Astrocyte (in vitro differentiated cells and primary cell): ENCODE measurements at places on chromosomes 11 and 22. TPM values are rescaled to one million over a fixed set of nuclear protein-coding genes. Genes with fewer than 3 reads are reported as not detected.

CADM1 gene
- total RNA-seq: 414 and 491 TPM in 2 replicates

HDHD5 gene
- total RNA-seq: 27.6 and 28.8 TPM in 2 replicates

POTEH gene
- total RNA-seq: not detected in 2 replicates

ROBO4 gene
- total RNA-seq: 0.25 TPM in 1 of 2 replicates, not detected in the other

GLYAT gene
- total RNA-seq: not detected in 2 replicates

SLC22A8 gene
- total RNA-seq: not detected in 2 replicates

DNAJB7 gene
- not detected in 2 replicates for total RNA-seq

DNA sequence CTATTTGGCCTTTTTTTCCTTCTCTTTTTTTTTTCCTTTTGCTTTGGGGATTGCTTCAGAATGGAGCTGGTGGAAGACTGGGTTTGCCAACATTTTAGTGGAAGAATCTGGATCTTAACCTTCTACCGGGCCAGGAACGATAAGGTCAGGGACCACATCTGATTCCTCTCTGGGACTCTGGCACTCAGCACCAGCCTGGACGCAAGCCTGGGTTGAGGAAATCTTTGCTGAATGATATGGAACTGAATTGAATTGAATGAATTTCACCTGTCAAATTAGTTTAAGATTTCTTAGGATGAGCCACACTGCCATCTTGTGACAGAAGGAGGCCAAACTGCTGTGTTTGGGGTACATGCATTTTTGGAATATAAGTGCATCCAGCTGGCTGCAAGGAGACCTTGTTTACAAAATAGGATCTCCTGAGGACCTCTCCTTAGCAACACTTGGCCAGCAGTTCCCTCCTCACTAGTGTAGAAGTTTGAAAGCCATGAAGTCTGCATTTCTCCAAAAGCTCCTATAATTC is 30.4 kb downstream of the TPBGL start:
- H3K4me3 ChIP-seq: no peak overlapping the region
- no peaks in the 10 kb centered on the region for H3K4me1 ChIP-seq
- no peaks in the 10 kb centered on the region for H3K36me3 ChIP-seq
- DNase-seq: no peak

DNA sequence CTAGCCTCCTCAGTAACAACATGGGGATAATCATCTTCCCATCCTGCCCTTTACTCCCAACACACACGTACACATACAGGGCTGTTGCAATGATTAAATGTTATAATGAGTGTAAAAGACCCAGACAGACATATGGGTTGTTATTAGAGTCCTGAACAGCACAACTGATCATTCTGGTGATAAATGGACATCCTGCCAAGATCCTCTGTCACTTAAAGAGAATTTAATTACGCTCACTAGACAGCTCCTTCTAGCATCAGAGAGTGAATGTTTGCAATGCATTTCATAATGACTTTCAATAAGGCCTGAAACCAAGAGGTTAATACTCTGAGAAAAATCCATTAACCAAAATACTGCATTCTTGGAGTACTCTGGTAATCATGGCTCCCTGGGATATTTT is 115.8 kb downstream of the KCNC1 start:
- peaks cover 12% of the 10 kb centered on the region for H3K4me1 ChIP-seq
- DNase-seq: no peak
- H3K4me3 ChIP-seq: no peak overlapping the region
- no peaks in the 10 kb centered on the region for H3K27me3 ChIP-seq
- no peaks in the 10 kb centered on the region for H3K36me3 ChIP-seq

DNA sequence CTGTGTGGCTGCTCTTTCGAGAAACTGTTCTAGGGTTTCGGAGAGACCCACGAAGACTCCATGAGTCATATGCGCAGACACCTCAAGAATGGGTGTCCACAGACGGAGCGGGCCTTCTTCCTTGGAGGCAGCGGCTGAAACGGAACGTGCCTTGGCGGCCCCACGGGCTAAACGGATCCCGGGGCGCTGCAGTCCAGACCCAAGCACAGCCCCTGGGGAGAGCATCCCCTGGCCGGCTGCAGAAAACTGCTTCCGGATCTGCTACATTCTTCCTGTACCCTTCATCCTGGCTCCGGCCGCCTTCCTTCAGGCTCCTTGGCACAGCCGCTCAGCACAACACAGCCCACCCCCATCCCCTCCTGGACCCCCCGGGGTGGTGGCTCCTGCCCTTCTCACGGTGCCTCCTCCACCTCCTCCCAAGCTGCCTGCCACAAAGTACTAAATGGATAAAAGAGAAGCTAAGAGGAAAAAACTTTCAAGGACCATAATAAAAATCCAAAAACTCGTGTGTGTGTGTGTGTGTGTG is 25.4 kb downstream of the CPT1A start:
- DNase-seq: no peak
- no peaks in the 10 kb centered on the region for H3K36me3 ChIP-seq
- H3K4me3 ChIP-seq: no peak overlapping the region
- H3K27me3 ChIP-seq: no peaks in the 10 kb centered on the region
- H3K4me1 ChIP-seq: no peaks in the 10 kb centered on the region
- no peak overlapping the region for H3K27ac ChIP-seq

- H3K27me3 ChIP-seq: no peaks in the 10 kb centered on the region
- H3K27ac ChIP-seq: no peak overlapping the region
- H3K4me3 ChIP-seq: no peak overlapping the region
- H3K36me3 ChIP-seq: no peaks in the 10 kb centered on the region
Measured at GRCh38 chr11:23502389-23502788, 642.1 kb upstream of the CCDC179 start.

DNA sequence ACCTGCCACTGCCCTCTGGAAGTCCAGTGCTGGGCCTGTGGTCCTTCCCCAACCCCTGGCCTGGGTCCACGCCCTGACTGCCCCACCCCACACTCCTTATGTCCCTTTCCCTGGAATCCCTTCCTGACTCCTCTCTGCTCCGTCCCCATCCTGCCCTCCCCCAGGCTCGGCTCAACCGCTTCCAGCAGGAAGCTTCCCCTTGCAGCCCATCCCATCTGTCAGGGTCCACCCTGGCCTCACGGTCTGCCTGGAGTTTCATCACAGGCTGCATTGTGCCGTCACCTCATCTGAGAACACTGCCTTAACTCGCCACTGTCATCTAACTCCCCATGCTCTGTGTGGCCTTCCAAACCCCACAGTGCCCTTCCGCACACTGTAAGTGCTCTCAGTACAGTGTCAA is 64.3 kb downstream of the NAT10 start:
- DNase-seq: no peak
- H3K27me3 ChIP-seq: no peaks in the 10 kb centered on the region
- H3K27ac ChIP-seq: no peak overlapping the region
- H3K4me3 ChIP-seq: no peak overlapping the region

GRCh38 chr11:77705876-77706579 is 68.4 kb upstream of the CLNS1A start:
- H3K36me3 ChIP-seq: peaks cover 8% of the 10 kb centered on the region
- H3K4me1 ChIP-seq: peaks cover 20% of the 10 kb centered on the region
- H3K27ac ChIP-seq: no peak overlapping the region
- no peak for DNase-seq
- no peaks in the 10 kb centered on the region for H3K27me3 ChIP-seq

DNA sequence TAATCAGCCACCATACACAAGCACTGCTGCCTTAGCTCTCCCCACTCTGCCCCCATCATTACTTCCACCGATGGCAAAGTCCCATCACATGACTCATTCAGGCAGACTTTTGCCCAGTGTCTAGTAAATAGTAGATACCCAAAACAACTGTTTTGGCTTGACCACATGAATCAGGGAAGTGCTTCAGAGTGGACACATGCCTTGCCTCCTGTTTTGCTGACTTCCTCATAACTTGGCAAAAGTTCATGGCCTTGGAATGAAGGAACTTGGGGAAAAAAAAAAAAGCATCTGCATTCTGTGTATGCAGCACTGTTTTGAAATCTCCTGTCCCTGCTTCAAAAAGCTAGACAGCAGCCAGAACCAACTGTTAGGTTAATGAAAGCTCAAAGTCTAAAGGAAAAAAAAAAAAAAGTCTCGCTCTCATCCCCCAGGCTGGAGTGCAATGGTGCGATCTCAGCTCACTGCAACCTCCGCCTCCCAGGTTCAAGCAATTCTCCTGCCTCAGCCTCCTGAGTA is 335.3 kb downstream of the FAM181B start:
- no peak for DNase-seq
- H3K36me3 ChIP-seq: no peaks in the 10 kb centered on the region
- H3K27ac ChIP-seq: no peak overlapping the region
- no peaks in the 10 kb centered on the region for H3K4me1 ChIP-seq

DNA sequence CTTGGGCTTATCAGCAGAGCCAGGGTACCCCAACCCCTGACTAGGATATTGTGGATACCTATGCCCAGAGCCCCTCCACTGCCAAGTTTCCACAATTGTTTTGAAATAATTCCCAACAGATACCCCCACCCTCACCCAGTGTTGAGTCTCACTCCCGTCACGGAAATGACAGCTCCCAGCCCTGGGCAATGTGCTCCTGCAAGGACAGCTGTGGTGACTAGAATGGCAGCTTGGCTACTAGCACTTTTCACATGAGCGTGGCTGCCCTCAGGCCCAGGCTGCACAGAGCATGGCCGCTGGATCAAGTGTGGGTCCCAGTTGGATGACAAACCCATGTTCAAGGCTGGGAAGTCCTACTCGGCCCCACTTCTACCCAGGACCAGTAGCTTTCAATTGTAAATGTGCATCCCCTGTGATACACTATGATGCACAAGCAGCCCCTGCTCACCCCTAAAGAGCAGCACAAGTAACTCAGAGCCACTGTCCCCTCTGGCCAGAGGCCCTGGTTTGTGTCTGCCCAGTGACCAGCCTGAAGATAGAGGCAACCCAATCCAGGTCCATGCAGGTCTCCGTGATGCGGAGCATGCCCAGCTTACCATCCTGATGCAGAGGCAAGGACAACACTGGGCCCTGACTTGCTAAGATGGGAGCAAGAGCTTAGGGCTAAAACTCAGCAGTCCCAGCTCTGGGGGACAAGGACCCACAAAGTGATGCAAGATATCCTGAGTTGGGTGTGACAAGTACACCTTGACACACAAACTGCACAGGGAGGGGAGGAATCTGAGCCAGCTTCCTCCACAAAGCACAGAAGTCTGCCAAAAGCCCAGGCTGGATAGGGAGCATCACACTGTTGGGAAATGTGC is 13.2 kb downstream of the KCNQ1OT1 start:
- H3K4me1 ChIP-seq: no peaks in the 10 kb centered on the region
- no peaks in the 10 kb centered on the region for H3K27me3 ChIP-seq
- DNase-seq: no peak
- no peak overlapping the region for H3K27ac ChIP-seq

- H3K4me1 ChIP-seq: peaks cover 33% of the 10 kb centered on the region
- no peak overlapping the region for H3K4me3 ChIP-seq
- no peak for DNase-seq
- no peaks in the 10 kb centered on the region for H3K36me3 ChIP-seq
- H3K27me3 ChIP-seq: no peaks in the 10 kb centered on the region
Measured at GRCh38 chr11:70306586-70307033, 36.1 kb downstream of the PPFIA1 start.

DNA sequence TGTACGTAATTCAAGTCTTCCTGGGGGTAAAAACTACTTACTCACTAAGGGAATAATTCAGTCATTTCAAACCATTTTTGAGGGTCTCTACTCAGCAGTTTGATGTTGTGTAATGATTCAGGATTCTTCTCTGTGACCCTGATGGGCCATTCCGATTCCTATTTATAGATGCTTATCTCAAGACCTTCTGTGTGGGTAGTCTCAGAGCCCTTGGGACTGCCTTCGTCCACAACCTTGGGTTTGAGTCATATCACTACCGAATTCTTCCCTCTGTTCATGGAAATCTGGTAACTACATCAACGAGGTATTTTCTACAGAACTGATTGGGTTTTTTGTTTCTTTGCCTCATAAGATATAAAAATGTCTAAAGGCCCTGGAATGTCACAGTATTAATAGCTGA is 14.3 kb upstream of the CBX6 start:
- H3K27me3 ChIP-seq: peaks cover 6% of the 10 kb centered on the region
- H3K4me3 ChIP-seq: no peak overlapping the region
- no peaks in the 10 kb centered on the region for H3K36me3 ChIP-seq
- no peak for DNase-seq

- H3K27ac ChIP-seq: no peak overlapping the region
- H3K4me1 ChIP-seq: no peaks in the 10 kb centered on the region
- no peaks in the 10 kb centered on the region for H3K36me3 ChIP-seq
Measured at GRCh38 chr11:75873417-75874221, 58.6 kb downstream of the UVRAG start.

DNA sequence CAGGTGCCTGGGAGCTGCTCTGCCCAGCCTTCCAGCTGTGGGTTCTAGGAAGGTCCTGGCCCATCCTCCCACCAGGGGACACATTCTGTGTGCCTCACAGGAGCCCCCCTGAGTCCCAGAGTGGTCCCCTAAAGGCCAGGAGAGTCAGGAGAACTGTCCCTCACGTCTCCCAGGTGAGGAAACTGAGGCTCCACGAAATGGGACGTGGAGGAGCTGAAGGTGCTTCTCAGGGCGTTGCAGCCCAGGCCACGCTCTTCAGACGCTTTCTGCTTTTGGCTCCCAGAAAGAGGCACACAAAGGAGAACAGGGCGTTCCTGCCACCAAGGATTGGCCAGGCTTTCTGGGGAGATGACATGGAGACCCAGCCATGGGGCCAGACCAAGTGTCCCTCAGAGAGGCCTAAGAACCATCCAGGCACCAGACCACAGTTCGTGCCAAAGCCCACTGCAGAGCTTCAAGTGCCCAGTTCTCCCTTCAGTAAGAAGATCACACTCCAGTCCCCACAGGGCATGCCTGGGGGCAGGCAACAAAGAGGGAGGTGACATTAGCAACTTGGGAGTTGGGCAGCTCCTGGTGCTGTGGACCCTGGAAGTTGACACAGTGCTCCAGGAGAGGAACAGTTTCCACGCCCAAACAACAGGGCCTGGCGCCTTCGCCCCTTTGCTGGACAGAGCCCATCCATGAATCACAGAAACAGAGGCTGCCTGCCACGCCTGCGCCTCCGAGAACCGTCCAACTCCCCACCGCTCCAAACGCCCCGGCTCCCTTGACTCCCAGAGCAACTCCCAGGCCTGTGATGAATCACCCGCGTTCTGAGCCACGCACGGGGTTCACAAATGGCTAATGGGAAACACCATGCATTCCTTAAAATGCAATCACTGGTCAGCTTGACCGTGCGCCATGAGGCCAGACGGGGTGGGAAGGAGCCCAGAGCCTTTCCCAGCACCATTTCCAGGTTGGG is 589.2 kb downstream of the BRD1 start:
- no peak overlapping the region for H3K4me3 ChIP-seq
- H3K36me3 ChIP-seq: no peaks in the 10 kb centered on the region
- no peak overlapping the region for H3K27ac ChIP-seq
- H3K27me3 ChIP-seq: no peaks in the 10 kb centered on the region
- no peaks in the 10 kb centered on the region for H3K4me1 ChIP-seq
